AG20443 (cell line): ENCODE measurements at places on chromosomes 3 and 15.

- no peak for DNase-seq
These were observed 67.2 kb downstream of the RPL39L start for GRCh38 chr3:187072102-187072501.

- no peak for DNase-seq
These were observed 94.7 kb downstream of the LRIG1 start for GRCh38 chr3:66406163-66406562.

- DNase-seq, result peak; percentile 71
These were observed 19.0 kb upstream of the TRAK1 start for GRCh38 chr3:42071904-42072812.

- peak; percentile 88 for DNase-seq
These were observed 208.1 kb downstream of the MINAR1 start for GRCh38 chr15:79640206-79640605.

DNA sequence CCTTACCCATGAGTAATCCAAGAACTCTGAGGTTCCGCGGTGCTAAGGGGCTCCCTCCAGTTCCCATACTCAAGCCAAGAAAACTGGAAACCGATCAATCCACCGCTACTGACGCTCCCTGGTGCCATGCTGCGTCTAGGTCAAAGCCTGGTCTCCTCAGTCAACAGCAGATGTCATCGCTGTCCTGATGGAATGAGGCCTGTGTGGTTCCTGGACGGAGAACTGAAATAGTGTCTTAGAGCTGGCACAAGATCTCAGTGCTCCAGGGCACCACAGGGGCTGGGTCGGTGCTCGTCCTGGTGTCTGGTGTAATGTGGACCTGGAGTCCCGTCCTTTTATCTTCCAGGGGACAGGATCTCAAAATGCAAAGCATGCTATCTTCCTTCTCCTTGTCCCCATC, 373.9 kb upstream of the CFAP20DC start:
- no peak for DNase-seq

- no peak for DNase-seq
These were observed 121.6 kb downstream of the TMEM108 start for GRCh38 chr3:133159498-133160475.

GRCh38 chr3:194797555-194798250, 112.0 kb downstream of the FAM43A start:
- DNase-seq, result no peak

DNA sequence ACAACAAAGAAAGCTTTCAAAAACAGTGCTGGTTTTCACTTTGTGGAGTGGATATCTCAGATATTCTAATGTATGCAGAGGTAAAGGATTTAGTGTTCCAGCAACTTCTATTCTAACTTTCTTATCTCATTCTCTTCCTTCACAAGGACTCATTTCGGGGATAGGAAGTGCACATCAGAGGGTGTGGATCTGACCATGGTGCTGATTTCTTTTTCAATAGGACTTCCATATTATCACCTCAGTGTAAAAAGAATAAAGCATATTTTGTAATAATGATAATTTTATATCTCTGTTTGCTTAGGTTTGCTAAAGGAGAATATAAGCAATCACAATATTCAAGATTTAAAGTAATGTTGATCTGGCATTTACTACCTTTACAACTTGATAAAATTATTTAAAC, 12.5 kb upstream of the CADM2 start:
- DNase-seq, result no peak

DNA sequence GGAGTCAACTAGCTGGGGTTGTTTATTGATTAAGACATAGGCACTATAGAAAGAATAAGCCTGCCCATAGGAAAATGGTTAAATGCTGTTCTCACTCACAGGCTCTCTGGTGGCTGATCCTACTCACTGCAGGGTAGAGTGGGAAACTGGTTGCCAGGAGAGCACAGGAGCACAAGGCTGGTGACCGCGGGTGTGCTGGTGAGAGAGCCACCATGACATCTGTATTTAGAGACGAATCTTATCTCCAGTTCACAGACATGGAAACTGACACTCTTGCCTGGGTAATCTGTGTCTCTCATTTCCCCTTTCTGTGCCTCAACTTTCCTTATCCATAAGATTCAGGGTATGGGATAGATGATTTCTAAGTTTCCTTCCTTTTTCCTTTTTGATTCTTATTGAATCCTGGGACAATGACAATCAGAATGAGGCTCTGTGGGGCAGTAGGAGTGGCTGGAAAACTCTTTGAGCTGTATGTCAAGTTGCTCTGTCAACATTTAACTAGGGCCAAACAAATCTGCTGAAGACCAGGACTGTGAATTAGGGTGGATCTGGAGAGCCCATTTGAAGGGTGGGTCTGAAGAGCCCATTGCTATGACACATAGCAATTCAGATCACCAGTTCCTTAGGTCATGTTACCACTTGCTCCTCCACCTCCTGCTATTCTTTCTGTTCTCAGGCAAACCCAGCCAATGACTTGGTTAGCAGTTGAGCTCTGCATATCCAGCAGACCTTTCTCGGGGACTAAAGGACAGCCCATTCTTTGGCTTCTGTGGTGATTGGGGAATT, 286.1 kb upstream of the TBL1XR1 start:
- no peak for DNase-seq

DNA sequence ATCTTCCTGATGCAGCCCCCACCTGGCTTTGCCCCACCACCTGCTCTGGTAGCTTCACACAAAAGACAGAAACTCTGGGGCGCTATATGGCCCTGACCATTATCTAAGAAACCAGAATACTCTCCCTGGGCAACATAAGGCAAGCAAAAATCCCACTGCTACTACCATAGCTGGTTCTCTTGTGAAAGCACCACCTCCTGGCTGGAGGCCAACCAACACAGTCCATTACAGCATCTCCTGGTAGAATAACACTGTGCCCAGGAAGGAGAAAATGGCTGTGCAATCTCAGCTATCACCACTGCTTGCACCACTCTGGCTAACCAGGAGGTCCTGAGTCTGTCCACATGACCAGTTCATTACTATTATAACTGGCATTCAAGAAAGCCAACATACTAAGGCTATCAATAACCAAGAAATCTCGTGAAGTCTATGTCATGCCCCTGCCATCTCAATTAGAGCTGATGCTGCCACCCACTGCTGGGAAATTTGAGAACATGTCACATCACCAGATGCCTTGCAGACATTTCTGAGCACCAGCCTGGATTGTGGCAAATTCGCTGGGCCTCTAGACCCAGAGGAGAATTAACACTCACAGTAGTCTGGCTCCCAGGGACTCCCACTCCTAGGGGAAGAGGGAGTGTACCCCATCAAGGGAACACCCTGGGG, 1114.8 kb downstream of the ROBO2 start:
- DNase-seq, result no peak
